ENCODE measurements at places on chromosomes 11 and 22.

DNA sequence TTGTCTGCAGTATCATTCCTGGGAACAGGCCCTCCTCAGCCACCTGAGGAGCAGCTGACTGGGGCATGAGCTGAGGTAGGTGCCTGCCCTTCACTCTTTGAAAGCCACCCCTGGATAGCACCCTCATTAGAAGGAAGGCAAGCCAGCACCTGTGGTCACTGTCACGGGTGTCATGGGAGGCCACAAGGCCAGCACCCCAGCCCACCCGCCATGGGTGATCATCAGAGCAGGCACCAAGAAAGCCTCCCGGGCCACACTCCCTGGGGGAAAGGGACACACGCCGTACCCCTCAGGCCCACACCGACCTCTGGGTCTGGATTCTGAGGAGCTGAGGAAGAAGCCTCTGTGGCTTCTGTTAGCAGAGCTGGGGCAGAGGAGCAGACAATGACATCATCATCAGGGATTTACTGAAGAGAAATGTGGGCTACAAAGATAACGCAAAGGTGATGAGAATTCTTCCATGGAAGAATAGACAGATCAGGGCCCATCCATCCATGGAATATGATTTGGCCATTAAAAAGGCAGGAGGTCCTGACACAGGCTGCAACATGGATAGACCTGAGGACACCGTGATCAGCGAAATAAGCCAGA, 16.7 kb upstream of the NAP1L4 start:
- no peak overlapping the region for H3K27ac ChIP-seq
- DNase-seq, result no peak
- H3K4me3 ChIP-seq, result no peak overlapping the region
- no peaks in the 10 kb centered on the region for H3K27me3 ChIP-seq

DNA sequence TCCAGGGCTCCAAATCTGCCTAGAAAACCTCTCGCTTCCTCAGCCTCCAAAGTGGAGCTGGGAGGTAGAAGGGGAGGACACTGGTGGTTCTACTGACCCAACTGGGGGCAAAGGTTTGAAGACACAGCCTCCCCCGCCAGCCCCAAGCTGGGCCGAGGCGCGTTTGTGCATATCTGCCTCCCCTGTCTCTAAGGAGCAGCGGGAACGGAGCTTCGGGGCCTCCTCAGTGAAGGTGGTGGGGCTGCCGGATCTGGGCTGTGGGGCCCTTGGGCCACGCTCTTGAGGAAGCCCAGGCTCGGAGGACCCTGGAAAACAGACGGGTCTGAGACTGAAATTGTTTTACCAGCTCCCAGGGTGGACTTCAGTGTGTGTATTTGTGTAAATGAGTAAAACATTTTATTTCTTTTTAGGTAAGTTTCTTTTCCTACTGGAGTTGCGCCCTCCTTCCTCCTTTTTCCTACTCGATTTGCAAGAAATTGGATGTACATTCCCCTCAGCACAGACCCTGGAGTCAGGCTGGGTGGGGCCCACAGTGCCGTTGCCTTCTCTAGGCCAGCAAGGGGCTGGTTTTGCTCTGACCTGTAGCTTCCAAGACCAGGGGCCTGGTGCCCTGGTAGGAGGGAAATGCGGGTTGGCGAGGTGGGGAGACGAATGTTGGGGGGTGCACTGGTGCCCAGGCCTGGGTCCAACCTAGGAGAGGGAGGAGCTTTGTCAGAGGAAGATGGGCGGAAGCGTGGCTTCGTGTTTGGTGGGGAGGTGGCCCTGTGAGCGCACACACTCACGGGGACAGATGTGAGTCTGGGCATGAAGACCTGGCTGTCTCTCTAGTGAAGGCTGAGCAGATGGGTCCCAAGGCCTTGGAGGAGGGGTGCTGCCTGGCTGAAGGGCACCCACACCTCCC, 50.6 kb downstream of the ST14 start:
- no peak overlapping the region for H3K27ac ChIP-seq
- no peaks in the 10 kb centered on the region for H3K27me3 ChIP-seq
- no peak overlapping the region for H3K4me3 ChIP-seq
- peaks cover 8% of the 10 kb centered on the region for H3K4me1 ChIP-seq

DNA sequence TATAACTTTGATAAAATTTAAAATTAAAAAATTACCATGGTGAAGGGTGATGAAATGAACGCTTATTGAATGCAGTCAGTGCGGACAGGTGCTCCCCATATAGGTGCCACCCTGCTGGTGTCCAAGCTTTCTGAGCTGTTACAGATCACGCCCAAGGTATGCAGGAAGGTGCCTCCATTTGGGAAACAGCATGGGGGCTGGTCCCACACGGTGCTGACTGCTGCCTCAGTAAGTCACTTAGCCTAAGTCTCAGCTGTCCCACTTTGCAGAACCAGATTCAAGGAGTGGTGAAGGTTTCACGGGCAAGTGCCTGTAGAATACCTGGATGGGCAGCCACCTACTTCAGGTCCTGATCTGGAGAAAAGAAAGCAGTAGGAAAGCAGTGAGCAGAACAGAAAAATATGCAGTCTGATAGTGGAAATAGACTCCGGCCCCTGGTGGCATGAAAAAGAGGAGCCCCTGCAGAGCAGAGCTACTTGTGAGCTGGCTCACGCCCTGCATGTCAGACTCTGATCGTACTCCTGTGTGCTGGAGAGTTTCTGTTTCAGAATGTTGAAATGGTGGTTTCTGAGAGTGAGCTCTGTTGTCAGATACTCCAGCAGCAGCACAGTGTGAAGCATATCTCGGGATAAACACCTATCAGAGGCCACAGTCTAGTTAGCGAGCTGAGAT, 33.2 kb downstream of the ADORA2A start:
- no peaks in the 10 kb centered on the region for H3K27me3 ChIP-seq
- DNase-seq, result no peak
- H3K4me3 ChIP-seq, result no peak overlapping the region

GRCh38 chr11:126100716-126101115, 38.0 kb upstream of the CDON start:
- H3K27me3 ChIP-seq, result no peaks in the 10 kb centered on the region
- no peak overlapping the region for H3K27ac ChIP-seq
- DNase-seq, result no peak
- no peak overlapping the region for H3K4me3 ChIP-seq
- H3K4me1 ChIP-seq, result no peaks in the 10 kb centered on the region
- H3K36me3 ChIP-seq, result no peaks in the 10 kb centered on the region

- no peaks in the 10 kb centered on the region for H3K4me1 ChIP-seq
- no peak for DNase-seq
- H3K4me3 ChIP-seq, result no peak overlapping the region
- no peaks in the 10 kb centered on the region for H3K36me3 ChIP-seq
Observed at GRCh38 chr11:79864882-79865281, 424.1 kb upstream of the TENM4 start.

- no peaks in the 10 kb centered on the region for H3K4me1 ChIP-seq
- no peak overlapping the region for H3K27ac ChIP-seq
- no peak for DNase-seq
Observed at GRCh38 chr11:80365980-80366379, 925.1 kb upstream of the TENM4 start.

- no peak overlapping the region for H3K27ac ChIP-seq
- no peaks in the 10 kb centered on the region for H3K36me3 ChIP-seq
- no peak overlapping the region for H3K4me3 ChIP-seq
- DNase-seq, result no peak
- no peaks in the 10 kb centered on the region for H3K4me1 ChIP-seq
Observed at GRCh38 chr11:108632041-108632704, 32.7 kb upstream of the DDX10 start.

GRCh38 chr11:61962213-61963015, 5.0 kb downstream of the FTH1 start:
- DNase-seq, result peak; percentile 7
- H3K4me3 ChIP-seq, result no peak overlapping the region
- H3K27ac ChIP-seq, result no peak overlapping the region
- H3K4me1 ChIP-seq, result peaks cover 31% of the 10 kb centered on the region

- no peak overlapping the region for H3K4me3 ChIP-seq
- no peak for DNase-seq
- H3K4me1 ChIP-seq, result no peaks in the 10 kb centered on the region
- H3K27me3 ChIP-seq, result no peaks in the 10 kb centered on the region
Observed at GRCh38 chr11:8584511-8584910, 9.5 kb downstream of the STK33 start.

GRCh38 chr11:115391598-115391997, 112.6 kb downstream of the CADM1 start:
- no peaks in the 10 kb centered on the region for H3K4me1 ChIP-seq
- H3K27ac ChIP-seq, result no peak overlapping the region
- DNase-seq, result no peak
- no peak overlapping the region for H3K4me3 ChIP-seq
- no peaks in the 10 kb centered on the region for H3K36me3 ChIP-seq

GRCh38 chr11:131397675-131398074, 27.3 kb downstream of the NTM start:
- H3K4me1 ChIP-seq, result no peaks in the 10 kb centered on the region
- H3K27ac ChIP-seq, result no peak overlapping the region
- H3K36me3 ChIP-seq, result no peaks in the 10 kb centered on the region
- H3K4me3 ChIP-seq, result no peak overlapping the region
- DNase-seq, result no peak
- H3K27me3 ChIP-seq, result no peaks in the 10 kb centered on the region

DNA sequence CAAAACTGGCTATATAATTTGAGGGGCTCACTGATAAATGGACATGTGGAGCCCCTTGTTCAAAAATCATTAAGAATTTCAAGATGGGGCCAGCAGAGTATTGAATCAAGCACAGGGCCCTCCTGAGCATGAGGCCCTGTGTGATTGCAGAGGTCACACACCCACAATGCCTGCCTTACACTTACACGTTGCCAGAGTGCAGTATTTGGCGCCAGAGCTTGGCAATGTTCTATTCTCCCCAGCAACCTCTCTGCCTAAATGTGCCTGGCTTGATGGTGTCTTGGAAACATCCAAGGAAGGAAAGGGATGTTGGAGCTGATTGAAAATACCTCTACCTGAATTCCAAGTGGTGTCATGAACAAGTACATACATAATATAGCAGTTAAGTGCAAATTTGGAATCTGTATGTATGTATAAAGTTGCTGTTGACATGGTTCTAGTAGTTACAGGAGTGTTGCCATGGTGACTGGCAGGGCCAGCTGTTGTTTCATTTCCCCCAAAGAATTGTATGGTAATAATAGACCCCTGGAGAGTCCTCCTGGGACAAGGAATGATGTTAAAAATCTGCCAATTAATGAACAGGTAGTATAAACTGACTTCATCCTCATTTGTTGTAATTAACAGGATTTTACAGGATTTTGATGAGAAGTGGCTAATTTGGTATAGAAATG, 205.7 kb upstream of the NAV2 start:
- no peaks in the 10 kb centered on the region for H3K4me1 ChIP-seq
- no peaks in the 10 kb centered on the region for H3K36me3 ChIP-seq
- no peak overlapping the region for H3K27ac ChIP-seq
- no peak for DNase-seq
- no peaks in the 10 kb centered on the region for H3K27me3 ChIP-seq

- no peak for DNase-seq
- no peak overlapping the region for H3K27ac ChIP-seq
- no peaks in the 10 kb centered on the region for H3K4me1 ChIP-seq
- H3K4me3 ChIP-seq, result no peak overlapping the region
Observed at GRCh38 chr11:122874991-122875390, 7.6 kb upstream of the JHY start.

DNA sequence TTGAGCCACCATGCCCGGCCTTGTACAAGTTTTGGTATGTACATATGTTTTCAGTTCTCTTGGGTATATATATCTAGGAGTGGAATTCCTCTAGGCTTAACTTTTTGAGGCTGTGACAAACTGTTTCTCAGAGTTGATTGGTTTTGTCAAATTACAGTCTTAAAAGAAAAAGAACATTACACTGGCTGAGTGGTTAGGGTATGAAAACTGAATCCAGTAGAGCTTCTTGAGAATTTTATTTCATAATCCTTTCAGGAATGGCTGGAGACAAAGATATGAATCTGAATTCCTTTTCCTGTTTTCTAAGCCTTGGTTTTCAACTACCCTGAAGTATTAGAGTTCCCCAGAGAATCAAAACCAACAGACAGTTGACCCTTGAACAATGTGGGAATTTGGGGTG, 6.5 kb downstream of the METTL15 start:
- no peak for DNase-seq
- no peak overlapping the region for H3K27ac ChIP-seq
- no peak overlapping the region for H3K4me3 ChIP-seq
- H3K36me3 ChIP-seq, result no peaks in the 10 kb centered on the region

GRCh38 chr11:116126562-116126961, 622.3 kb upstream of the CADM1 start:
- no peaks in the 10 kb centered on the region for H3K27me3 ChIP-seq
- no peak overlapping the region for H3K27ac ChIP-seq
- no peak for DNase-seq
- H3K36me3 ChIP-seq, result no peaks in the 10 kb centered on the region

DNA sequence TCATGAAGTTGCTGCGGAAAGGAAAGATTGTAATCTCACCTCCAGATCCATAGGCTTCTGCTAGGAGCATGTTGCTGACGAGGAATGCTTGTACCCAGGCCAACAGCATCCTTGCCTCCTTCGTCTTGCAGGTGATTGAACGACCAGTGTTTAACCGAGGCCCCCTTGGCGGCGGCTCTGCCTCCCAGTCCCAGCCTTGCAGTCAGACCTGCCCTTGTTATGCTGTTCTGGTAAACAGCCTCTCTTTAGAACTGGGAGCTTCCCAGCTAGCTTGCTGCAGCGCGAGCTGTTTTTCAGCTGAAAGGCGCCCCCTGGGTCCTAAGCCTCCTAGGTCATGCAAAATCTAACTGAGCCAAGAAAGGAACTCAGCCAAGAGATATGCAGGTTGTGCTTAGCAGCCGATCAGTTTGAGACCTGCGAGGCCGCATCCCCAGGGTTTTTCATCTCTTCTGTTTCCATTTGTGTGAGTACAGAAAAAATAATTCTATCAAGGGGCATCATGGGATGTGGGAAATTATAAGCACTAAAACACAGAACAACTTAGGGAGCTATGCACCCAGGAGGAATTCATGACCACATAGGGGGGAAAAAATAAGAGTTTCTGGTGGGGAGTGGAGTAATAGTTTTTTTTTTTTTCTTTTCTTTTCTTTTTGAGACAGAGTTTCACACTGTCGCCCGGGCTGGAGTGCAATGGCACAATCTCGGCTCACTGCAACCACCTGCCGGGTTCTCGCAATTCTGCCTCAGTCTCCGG, at the start of gene PIK3IP1:
PIK3IP1 (minus strand) TSS at position 253 of the 754 bp plus-strand sequence; CDS start at position 109, 144 bp downstream.
- peak; percentile 90 for DNase-seq
- peaks cover 26% of the 10 kb centered on the region for H3K36me3 ChIP-seq
- peak within 1 kb of the TSS; percentile 93 for H3K4me3 ChIP-seq
- H3K27ac ChIP-seq, result peak within 1 kb of the TSS; percentile 98
- H3K4me1 ChIP-seq, result peaks cover 59% of the 10 kb centered on the region
- H3K27me3 ChIP-seq, result no peaks in the 10 kb centered on the region

- DNase-seq, result peak; percentile 58
- H3K36me3 ChIP-seq, result no peaks in the 10 kb centered on the region
- no peaks in the 10 kb centered on the region for H3K27me3 ChIP-seq
- peak overlapping the region; percentile 54 for H3K4me3 ChIP-seq
- H3K4me1 ChIP-seq, result peaks cover 94% of the 10 kb centered on the region
Observed at GRCh38 chr11:128715691-128716561, 22.1 kb downstream of the FLI1 start.

Measured in CD8-positive, alpha-beta memory T cell (primary cell).